ENCODE measurements at places on chromosomes 1 and 21.
A peak's percentile ranks its signal among the peaks of the same experiment; 100 is the strongest.

DNA sequence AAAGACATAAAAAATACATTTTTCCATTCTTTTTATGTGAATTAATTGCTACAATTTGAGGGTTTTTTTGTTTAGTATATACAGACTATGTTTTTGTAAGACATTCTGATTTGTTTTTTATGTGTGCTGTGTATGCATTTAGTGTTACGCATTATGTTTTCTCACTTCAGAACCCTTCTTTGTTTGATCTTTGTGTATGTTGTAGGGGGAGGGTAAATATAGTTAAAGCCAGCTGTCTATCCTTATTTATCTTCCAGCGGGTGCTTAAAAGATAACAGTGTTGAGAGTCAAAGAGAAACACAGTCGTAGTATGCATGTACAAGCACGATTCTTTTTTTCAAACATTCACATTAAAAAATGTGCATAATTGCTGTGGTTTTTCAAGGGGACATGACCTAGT lies 97.5 kb upstream of the KIAA1614 start:
- no peak for DNase-seq

- no peak for DNase-seq
These were observed 139.3 kb upstream of the ZNF644 start for GRCh38 chr1:91161166-91161565.

GRCh38 chr1:223328566-223328965 lies 35.4 kb downstream of the SUSD4 start:
- no peak for DNase-seq

GRCh38 chr1:157471531-157471930 lies 80.8 kb downstream of the FCRL5 start:
- no peak for DNase-seq

GRCh38 chr1:177546346-177546745 lies 375.6 kb downstream of the BRINP2 start:
- no peak for DNase-seq

DNA sequence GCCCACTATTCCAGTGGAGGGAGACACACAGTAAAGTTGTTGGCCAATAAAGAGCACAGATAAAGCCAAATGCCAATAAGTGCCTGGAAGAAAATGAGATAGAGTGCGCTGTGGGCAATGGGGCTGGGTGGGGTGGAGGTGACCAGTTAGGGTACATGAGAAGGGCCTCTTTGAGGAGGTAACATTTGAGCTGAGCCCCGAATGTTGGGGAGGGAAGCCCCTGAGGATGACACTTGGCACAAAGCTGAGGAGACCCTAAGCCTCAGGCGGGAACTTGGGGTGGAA lies 979 bp downstream of the S100A9 start:
- DNase-seq = no peak

DNA sequence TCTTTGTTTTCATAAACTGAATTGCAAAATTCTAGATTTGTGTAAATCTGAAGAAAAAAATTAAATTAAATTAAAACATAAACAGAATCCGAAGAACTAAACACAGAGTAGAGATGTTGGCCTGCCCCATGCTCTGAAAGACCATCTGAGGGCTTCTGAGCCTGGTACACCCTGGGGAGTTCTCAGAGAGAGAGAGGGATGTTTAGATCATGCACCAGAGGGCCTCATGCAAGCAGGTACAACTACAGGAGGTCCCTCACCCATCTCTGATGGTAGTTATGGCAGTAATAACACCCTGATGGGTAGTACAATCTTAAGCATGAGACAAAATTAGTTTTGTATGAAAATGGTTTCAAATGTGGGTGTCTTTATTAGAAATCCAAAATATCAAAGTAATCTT lies 127.7 kb downstream of the TGFB2 start:
- DNase-seq = no peak

- peak; percentile 52 for DNase-seq
These were observed 1.8 kb upstream of the MCOLN2 start for GRCh38 chr1:84998642-84999280.

GRCh38 chr1:51973587-51974474 lies 16.7 kb downstream of the RAB3B start:
- no peak for DNase-seq

DNA sequence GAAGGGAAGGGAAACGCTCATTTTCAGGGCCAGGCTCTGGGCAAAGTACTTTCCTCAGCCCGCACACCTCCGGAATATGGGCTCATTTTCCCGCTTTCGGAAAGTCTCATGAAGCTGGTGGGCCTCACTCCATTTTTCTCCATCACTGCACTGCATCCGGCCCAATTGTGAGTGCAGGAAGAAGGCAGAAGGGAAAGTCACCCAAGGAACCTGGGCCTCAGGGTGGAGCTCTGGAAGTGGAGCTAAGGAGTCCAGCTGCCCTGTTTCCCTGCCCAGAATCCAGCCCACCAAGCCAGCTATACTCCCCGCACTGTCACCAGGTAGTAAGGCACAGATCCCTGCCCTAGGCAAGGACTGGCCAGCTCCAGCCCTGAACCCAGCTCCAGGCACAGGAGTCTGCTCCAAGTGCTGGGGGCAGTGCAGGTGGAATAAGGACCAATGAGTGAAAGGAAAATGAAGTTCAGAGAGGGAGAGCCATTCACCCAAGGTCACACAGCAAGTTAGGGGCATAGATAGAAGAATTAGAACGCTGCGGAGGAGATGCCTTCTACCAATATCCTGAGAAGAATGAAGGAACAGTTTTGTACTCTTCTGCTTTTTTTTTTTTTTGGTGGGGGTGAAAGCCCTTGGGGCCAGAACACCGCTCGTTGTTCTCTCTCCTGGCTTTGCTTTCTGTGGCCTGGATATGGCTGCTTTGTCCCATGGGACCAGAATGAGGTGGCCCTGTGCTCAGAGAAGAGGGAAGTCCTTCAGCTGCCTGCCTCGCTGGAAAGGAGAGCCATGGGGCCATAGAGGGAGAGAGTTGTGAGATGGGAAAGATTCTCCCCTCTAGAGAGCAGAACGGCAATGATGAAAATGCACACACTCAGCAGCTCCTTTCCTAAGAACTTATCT lies 10.0 kb downstream of the LRP8 start:
- no peak for DNase-seq

DNA sequence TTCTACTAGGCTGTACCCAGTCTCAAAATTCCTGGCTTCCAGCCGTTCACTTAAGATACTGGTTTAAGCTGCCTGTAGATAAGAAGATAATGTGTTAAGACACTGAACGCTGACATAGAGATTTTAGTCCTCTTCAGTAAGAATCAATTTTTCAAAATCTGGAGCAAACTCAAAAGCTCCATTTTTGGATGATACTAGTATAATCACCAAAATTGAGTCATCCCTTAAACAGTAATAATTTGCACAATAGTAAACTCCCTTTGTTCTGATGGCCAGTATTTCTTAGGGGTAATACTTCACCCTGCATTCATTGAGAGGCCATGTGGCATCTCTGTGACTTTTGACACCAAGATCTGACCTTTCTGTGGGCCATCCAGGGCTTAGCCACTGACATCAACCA lies 299.8 kb upstream of the USP25 start:
- no peak for DNase-seq

DNA sequence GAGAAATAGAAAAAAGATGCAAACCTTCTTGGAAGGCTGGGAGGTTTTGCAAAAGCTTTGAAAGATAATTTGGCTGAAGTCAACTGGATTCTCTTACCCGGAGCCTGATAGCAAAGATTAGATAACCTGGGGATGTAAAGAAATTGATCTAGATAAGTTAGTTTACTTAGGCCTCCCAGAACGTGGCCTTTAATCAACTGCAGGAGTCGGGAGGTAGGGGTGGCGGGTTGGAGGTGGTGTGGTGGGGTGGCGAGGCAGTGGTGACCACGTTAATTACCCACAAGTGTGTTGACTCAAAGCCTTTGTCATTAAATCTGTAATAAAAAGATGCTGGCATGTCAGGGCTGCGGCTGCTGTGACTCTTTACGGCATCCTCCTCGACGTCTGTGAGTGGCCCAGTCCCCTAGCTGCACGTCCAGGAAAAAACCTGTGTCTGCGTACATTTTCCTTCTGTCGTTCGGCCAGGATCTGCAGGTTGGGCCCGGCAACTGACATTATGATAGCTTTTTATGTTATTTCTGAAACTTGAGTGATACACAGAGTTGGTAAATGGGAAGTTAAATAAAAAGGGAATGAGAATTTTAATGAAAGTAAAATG lies 51.1 kb upstream of the B3GALT2 start:
- DNase-seq = no peak

- DNase-seq = no peak
These were observed 5.0 kb downstream of the VANGL2 start for GRCh38 chr1:160405331-160405877.

DNA sequence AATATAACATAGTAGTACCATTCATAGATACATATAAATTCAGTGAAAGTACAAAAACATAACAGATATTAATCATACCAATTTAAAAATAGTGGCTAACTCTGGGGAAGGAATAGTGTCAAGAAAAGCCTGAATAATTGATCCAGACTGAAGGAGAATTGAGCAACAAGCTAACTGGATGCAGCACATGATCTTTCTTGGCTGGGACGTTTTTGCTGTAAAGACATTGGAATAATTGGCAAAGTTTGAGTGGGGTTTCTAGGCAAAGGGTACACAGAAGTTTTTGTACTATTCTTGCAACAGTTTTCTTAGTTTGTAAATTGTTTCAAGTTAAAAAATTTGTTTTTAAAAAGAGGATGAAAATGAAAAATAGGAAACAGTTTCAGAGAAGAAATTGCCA lies 2.6 kb upstream of the SH3GLB1 start:
- no peak for DNase-seq

- DNase-seq = no peak
These were observed 142.5 kb downstream of the SYT2 start for GRCh38 chr1:202567738-202568137.

GRCh38 chr21:29209696-29210095 lies 79.3 kb downstream of the MAP3K7CL start:
- no peak for DNase-seq

- no peak for DNase-seq
These were observed 393 bp downstream of the LYSMD1 start for GRCh38 chr1:151165281-151165737.

DNA sequence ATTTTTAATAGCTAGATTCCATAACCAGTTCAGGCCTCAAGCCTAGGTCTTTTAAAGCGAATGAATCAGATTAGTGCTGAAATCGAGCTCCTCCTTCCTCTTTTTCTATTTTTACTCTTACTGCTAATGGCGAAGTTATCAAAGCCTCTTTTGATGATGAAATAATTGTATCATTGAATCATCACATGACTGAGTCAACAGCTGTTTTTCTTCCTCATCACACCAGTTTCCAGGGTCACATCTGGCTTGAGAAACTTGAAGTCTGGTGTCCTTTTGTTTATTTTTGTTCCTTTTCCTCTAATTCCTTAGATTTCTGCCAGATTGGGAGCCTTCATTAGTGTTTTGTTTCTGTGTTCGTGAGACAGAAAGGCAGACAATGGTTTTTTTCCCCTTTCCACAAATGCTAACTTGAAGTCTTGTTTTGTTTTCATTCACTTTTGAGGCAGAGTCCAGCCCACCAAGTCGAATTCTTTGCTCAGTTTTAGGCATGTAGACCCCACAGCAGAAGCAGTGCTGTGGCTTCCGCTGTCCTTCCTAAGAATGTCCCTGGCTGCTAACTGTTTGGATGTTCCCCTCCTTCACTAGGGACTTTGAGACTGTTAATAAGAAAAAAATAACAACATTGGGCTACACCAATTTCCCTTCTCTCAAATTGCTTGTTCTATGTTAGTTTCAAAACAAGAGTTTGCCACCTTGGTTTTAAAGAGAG lies 51.9 kb upstream of the FMOD start:
- no peak for DNase-seq

DNA sequence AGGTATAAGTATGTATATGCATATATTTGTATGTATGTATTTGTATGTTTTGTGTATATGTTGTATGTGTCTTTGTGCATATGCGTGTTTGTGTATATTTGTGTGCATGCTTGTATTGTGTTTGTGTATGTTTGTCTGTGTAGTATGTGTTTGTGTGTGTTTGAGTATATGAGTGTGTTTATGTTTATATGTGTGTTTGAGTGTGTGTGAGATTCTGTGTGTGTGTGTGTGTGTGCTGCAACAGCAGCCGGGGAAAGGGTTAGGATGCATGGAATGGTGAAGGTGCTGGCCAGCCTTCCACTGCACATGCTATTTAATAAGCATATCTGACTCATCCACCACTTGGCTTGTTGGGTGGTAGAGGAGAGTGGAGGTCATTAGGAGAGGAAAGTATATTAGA lies 46.6 kb upstream of the RAB4A start:
- no peak for DNase-seq

- DNase-seq = no peak
These were observed 75.2 kb upstream of the KCNA3 start for GRCh38 chr1:110749960-110750359.

DNA sequence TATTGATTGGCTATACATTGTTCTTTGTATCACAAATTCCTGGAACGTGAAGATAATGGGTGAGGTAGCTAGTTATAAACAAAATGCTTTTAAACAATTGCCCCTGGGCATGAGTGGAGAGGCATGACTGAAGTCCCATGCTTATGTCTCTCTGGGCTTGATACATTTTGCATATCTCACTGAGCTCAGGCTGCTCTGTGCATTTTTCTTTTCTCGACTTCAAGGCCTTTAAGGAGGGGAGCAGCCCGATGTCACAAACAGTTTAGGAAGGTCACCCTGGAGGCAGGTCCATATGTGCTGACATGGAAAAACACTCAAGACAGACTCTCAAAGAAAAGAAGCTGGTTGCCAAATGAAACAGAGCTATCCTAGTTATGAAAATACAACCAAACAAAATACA lies 80.1 kb upstream of the PUM1 start:
- no peak for DNase-seq

DNA sequence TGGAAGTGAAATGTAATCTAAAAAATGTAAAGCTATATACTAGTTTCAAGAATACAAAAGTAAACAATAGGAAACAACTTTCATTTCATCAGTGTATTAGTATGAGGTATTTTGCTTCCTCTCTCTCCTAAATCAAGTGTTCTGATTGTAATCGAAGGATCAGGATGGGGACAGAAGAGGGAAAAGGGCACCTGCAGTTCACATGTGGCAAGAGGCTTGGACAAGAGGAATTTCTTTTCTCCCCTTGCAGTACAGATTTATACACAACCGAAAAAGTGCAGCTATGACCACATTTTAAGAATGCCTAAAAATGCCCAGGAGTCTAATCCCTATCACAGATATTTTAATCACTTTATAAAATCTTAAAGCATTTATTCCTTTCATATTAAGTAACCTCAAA lies 63.7 kb downstream of the NRIP1 start:
- no peak for DNase-seq

- no peak for DNase-seq
These were observed 25.7 kb downstream of the LHX4 start for GRCh38 chr1:180255536-180256340.

DNA sequence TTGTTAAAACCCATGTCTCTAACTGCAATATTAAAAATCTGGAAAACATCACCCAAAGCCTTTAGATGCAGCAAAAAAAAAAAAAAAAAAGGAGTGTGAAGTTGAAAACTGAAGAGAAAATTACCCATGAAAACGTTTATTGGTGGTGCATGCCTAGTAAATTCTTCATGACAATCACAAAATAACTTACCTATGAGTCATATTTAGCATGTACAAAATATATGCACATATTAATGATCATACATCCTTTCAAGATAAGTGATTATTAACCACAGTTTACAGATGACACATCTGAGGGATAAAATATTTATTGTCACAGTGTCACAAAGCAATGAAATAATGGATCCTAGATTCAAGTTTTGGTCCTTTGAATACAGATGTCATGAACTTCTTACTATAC lies 505.2 kb upstream of the NR5A2 start:
- no peak for DNase-seq
